IMR-90 (cell line): ENCODE measurements at places on chromosomes 16 and 17. TPM values are rescaled to one million over a fixed set of nuclear protein-coding genes. Genes with fewer than 3 reads are reported as not detected.

Gene KRT12
- not detected in 2 replicates for polyA plus RNA-seq

- DNase-seq = no peak
These were observed 2.9 kb upstream of the THRA start for GRCh38 chr17:40059729-40060475.

Gene OR1A1
- not detected in 2 replicates for polyA plus RNA-seq

- peak; percentile 45 for DNase-seq
These were observed 3.2 kb downstream of the SOST start for GRCh38 chr17:43755389-43755875.

DNA sequence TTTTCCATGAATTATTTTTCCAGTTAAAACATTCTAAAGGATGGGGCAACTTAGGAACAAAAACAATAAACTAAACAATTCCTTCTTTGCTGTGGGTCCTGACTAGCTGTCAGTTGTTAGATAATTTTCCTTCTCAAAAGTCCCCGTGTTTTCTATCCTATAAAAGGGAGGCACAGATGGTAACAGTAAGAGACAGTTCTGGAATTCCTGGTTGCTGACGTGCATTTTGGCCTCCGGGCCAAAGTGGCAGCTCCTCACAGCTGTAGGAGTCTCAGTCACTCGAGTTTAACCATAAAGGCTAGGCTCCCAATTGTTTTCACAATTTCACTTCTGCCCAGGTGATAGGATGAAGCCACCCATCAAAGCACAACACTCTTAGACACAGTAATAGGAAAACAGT is 77.0 kb upstream of the ZNF423 start:
- DNase-seq = peak; percentile 11

DNA sequence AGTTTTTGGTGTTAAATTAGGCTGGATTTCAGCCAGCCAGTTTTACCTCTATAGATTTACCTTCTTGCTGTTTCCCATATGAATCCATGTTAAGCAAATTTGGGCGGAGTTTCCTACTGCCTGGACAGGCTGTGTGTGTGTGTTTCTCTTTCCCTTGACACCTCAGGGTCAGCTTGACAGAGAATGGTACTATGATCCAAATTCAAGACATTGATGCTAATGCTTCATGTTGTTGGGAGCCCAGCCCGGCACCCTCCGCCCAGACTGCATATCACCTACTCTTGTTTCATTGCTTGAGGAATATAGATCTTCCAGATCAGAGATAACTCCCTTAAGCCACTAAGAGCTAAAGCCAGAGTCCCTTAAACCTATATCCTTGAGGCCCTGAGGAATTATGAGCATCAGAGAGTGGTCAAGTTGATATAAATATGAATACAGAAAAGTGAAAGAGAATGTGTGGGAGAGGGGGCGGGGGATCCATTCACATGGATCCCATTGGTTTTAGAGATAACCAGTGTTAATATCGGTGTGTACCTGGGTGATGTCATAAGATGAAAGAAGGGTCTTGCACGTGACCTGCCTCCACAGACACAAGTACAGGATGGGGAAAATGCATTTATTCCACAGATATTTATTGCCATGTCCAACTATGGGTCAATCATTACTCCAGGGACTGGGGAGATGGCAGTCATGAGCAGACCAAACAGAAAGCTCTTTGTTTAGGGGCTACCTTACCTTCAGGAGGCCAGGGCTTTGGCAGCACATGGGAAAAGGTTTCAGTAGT is 69.7 kb downstream of the WIPI1 start:
- no peak for DNase-seq

DNA sequence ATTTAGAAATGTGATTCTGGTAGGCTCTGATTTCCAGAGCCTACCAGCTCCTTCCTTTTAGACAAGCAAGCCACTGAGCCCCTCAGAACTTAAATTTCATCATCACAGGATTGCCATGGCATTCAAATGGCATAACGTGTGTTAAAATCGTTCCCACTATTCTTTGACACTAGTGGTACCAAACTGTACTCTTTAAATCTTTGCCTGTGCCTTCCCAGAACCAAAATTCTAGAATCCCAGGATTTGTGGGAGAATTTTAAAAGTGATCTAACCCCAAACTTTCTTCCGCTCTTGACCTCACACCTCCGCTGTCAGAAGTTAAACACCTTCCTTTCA is 287 bp upstream of the INTS2 start:
- no peak for DNase-seq

DNA sequence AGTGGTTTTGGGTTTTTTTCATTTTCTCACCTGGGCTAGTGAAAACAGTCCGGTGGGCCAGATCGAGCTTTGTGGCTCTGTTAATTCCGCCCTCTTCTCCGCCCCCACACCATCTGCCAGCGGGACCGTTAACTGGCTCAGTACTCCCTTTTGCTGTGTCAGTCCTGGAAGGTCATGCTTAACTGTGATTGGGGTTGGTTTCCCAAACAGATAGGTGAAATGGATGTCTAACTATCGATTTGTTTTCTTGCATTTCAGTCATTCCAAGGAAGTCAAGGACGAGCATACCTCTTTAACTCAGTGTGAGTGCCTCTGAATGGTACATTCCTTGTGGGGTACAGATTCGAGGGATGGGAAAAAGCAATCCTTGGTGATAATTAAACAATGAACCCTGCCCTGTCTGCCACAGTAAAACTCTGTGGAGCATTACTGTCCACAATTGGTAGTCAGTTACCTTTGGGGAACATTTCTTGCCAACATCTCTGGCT is 56.7 kb downstream of the YPEL2 start:
- DNase-seq = no peak

Gene SEZ6L2
- polyA plus RNA-seq = 10.0 and 10.5 TPM in 2 replicates

- no peak for DNase-seq
These were observed 191.4 kb downstream of the RGS9 start for GRCh38 chr17:65328567-65328966.

DNA sequence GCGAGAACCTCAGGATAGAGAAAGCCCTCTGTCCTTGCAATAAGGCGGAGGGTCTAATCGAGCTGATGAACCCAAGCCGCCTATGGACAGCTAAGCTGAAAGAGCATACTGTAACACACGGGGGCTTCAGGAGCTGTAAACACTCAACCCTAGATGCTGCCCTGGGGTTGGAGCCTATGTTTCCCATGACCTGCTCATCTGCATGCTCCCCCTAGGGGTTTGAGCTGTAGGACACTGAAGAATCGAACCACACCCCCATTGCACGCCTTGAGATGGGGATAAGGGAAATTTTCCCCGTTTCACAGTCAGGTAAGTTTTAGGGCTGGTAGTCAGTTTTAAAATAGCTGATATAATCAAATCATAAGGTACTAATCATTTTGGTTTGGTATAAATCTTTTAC is 675.6 kb upstream of the CDH8 start:
- DNase-seq = no peak

Gene SKAP1
- polyA plus RNA-seq = not detected in 2 replicates

GRCh38 chr17:73396431-73397277 is 84.9 kb upstream of the CDC42EP4 start:
- peak; percentile 4 for DNase-seq

DNA sequence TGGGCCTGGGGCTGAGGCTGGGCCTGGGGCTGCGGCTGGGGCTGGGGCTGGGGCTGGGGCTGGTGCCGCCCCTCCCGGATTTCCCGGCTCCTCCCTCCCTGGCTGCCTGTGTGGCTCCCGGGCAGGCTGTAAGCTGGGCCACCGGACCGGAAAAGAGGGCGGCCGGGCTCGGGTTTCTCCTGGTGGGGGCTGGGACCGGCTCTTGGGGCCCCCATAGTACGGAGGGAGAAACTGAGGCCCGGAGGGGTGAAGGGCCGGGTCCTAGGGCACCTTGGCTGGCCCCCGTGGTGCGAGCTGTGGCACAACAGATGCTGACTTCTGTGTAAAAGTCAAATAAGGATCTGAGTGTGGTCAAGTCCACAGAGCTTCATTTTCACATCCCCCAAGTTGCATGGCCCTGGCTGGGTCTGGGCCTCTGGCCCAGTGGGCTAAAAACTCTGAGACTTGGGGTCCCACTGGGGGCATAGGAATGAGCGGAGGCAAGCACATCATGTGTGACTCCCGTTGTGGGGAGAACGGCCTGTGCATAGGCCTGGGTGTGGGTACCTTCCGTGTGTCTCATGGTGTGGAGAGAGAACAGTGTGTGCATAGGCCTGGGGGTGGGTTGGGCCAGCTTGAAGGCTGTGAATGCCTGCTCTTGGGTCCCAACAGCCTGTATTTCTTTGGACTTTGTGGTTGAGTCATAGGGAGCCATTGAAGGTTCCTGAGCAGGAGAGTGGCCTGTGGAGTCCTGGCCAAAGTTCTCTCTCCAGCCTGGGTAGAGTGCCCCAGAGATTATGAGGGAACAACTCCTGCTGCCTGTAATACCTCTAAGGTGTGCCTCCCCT is 123.9 kb upstream of the CIBAR2 start:
- DNase-seq = no peak

- DNase-seq = peak; percentile 8
These were observed 713 bp downstream of the KNOP1 start for GRCh38 chr16:19717314-19717713.

DNA sequence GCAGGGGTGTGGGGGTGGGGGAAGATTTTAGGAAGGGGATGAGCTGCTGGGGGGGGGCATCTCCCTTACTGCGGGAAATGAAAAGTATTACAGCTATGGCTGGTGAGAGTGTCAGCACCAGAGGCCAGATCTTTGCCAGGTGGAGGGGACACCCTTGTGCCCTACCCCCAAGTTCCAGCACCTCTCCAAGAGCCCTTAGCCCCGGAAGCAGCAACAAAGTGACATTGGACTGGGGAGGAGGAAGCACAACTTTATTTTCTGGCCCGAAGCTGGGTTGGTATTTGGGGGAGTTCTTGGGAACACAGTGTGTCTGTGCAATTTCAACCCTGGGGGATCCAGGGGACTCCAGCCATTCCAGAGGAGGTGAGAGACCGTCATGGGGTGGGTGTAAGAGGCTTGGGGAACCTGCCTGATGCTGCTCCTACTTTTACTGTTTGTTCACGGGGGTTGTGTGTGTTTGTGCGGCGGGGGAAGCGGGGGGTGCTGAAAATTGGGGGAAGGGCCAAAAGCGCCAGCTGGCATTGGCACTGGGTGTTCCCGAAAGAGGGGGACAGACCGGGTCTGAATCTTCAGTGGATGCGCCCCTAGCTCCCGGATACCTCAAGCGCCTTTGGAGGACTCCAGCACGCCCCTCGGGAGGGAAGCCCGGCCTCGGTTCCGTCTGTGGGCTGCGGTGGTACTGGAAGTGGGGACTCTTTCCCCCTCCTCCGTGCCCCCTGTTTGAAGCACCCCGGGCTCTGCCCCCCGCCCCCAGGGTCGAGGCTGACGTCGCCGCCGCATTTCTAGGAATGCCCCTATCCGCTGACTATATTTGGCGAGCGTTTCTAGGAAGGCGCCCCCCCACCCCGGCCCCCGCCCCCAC is 230.3 kb downstream of the MRTFB start:
- no peak for DNase-seq

DNA sequence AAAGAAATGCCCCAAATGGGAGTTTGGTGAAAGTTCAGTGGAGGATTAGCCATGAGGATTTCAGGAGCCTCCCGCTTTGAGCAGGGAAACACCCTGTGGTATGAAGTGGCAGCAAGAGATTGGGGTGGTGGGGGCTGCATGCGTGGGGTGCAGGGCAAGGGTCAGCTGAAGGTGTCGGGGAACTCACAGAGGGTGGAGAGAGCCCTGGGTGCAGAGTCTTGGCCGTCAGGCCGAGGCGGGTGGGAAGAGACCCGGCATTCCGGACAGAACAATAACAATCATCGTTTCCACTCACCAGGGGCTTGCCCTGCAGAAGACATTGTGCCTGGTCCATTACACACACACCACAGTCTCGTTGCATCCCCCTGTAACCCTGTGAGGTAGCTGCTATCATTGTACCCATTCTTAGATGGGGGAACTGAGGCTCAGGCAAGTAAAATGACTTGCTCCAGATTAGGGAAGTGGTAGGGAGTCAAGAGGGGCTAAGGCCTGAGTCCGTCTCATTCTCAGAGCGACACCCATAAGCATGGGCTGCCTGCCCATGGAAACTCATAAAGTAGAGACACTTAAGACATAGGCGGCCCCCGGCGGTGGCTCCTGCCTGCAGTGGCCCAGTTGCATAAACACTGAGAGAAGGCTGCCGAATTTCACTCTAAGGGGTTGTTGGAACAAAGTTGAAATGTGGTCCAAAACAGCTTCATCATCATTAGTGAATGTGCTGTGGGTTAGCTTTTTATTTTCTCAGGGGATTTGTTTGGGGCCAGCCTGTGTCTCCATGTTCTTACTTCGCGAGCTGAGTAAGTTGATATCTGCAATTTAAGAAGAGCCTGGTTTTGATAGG is 93.3 kb downstream of the CMIP start:
- no peak for DNase-seq

GRCh38 chr16:68091380-68092261 is 6.5 kb downstream of the NFATC3 start:
- DNase-seq = peak; percentile 72

DNA sequence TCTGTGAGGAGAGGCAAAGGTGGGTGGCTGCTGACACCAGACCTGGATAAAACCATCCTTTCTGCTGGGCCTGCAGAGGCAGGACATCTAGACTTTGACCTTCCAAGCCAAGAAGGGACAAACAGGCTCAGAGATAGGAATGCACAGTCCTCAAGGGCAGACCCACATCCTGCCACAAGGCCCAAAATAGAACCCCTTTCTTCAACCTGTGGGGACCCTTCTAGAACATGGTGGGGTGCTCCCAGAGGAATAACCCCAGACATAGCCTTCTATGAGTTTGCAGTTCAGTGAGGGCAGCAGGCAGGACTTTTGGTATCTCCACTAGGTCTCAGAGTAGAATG is 3.8 kb upstream of the CBFB start:
- no peak for DNase-seq

GRCh38 chr16:31351246-31351941 is 3.6 kb upstream of the ITGAX start:
- no peak for DNase-seq

GRCh38 chr17:29583324-29584248 is 5.9 kb downstream of the GIT1 start:
- no peak for DNase-seq

Gene ZFPM1
- 1.1 and 1.8 TPM in 2 replicates for polyA plus RNA-seq

GRCh38 chr17:50352693-50353599 is 7.0 kb downstream of the XYLT2 start:
- no peak for DNase-seq

Gene TNFRSF12A
- polyA plus RNA-seq = 304 and 346 TPM in 2 replicates

- no peak for DNase-seq
These were observed 33.9 kb upstream of the CDRT4 start for GRCh38 chr17:15501282-15501681.

DNA sequence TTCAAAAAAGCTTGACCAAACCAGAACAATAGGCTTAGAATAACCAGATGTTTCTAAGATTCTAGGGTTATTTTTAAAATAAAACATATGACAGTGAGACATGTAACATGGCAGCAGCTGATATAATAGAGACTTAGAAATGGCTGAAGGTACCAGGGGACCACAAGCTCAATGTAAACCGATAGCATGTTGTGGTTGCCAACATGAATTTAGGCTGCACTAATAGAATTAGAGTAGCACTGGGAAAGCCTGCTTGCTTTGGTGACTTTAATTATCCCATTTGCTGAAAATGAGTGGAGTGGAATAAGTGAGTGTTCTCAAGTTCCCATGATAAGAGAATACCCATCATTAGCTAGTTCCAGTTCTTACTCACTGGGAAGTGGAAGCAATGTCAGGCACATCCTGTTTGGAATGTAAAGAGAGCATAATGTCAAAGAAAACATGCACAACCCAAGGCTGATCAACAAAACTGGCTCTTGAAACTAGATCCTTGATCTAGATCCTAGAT is 621.2 kb upstream of the CDH5 start:
- no peak for DNase-seq

Gene HOXB1
- polyA plus RNA-seq = not detected in 2 replicates

GRCh38 chr16:28834349-28834748 is 11.6 kb downstream of the ATXN2L start:
- no peak for DNase-seq
